Pancreas (tissue), 10 donors: ENCODE measurements at places on chromosomes 6 and 20.
A peak's percentile ranks its signal among the peaks of the same experiment; 100 is the strongest.

GRCh38 chr6:4591218-4591617 lies 185.0 kb upstream of the CDYL start:
- DNase-seq = no peak

DNA sequence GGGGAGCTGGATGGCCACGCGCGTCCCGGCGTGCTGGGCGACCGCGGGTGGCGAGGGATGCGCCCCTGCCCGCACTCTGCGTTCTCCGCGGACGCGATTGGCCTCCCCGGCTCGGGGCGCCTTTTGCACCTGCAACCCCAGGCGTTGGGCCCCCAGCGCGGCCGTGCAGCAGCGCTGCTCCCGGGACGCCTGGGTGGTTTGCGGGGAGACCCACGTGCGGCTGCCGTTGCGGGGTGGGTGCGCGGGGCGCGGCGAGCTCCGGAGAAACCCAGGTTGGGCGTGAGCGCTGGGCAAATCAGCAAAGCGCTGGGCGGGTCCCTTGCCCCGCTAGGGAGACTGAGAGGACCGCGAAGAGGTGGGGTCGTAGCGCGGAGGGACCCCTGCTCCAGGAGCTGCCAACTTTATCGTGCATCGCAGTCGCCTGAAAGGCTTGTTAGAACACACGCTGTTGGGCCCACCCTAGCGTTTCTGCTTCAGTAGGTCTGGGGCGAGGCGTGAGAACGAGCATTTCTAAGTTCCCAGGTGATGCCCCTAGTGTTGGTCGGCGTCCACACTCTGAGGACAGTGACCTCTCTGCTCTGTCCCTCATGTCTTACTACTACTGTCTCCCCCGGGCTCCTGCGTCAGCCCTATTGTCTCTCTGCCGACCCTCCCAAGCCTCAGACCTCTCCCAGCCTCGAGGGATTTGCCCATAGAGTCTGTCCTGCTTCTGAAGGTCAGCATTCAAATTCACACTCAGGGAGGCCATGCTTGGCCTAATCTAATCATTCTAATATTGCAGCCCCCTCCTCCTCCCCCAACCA lies 538 bp upstream of the ZFP64 start:
- DNase-seq = peak; percentile 43

DNA sequence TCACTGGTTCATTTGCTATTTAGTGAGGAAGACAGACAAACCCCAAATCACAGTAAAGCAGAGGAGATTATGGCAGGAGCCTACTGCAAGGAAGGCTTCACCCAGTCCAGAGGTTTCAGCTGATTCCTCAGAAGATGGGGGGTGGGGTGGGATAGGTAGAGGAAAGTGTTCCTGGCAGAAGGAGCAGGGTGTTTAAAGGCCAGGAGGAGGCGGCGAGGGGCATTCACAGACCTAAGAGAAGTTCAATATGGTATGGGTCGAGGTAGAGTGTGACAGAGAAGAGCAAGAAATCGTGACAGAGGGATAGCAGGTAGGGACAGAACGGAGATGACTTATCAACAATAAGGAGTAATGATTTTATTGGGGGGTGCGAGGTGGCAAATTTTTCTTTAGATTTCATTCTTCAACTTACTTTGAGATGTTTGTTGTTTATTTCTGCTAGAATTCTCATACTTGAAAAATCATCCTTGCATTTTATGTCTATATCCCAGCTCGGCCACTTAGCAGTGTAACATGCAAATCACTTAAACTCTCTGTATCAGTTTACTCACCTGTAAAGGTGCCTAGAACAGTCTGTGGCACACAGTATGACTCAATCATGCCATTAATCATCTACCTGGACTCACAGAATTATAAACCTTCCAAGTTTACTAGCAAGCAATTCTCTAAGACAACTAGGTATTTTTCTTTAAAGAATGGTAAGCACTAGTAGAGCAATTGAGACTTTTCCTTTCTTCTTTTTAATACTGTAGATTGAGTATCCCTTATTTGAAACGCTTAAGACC lies 176.7 kb downstream of the REV3L start:
- no peak for DNase-seq

- peak; percentile 80 for DNase-seq
Measured at GRCh38 chr20:22511943-22512910, 72.1 kb downstream of the FOXA2 start.

GRCh38 chr6:125338381-125338780 lies 36.6 kb upstream of the HDDC2 start:
- DNase-seq = no peak

DNA sequence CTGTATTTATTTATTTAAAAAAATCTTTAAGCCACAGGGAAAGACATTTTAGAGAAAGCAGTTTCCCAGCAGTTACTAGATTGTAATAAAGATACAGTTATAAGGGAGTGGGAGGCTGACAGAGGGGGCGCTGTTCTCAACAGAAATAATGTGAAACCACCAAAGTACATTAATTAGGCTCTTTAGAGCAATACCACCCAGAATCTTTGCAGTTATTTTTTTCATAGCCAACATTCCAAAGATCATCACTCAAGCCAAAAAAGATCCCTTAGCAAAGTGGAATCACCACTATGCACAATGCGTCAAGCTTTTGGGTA lies 331.3 kb upstream of the DEFB112 start:
- no peak for DNase-seq

DNA sequence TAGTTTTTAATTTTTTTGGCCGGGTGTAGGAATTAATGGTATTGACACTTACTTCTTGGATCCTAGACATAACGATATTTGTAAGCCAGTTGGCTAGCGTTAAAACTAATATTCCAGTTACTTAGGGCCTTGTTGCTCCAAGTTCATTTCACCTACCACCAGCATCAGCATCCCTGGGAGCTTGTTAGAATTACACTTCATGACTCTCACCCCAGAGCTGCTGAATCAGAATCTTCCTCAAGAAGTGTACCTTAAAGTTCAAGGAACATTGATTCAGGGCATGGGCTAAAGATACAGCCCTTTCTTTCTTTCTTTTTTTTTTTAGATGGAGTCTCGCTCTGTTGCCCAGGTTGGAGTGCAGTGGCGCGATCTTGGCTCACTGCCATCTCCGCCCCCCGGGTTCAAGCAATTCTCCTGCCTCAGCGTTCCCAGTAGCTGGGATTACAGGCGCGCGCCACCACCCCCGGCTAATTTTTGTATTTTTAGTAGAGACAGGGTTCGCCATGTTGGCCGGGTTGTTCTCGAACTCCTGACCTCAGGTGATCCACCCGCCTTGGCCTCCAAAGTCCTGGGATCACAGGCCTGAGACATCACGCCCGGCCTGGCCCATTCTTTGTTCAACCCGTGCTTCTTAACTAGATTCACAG lies 1.1 kb downstream of the SLX4IP start:
- no peak for DNase-seq

DNA sequence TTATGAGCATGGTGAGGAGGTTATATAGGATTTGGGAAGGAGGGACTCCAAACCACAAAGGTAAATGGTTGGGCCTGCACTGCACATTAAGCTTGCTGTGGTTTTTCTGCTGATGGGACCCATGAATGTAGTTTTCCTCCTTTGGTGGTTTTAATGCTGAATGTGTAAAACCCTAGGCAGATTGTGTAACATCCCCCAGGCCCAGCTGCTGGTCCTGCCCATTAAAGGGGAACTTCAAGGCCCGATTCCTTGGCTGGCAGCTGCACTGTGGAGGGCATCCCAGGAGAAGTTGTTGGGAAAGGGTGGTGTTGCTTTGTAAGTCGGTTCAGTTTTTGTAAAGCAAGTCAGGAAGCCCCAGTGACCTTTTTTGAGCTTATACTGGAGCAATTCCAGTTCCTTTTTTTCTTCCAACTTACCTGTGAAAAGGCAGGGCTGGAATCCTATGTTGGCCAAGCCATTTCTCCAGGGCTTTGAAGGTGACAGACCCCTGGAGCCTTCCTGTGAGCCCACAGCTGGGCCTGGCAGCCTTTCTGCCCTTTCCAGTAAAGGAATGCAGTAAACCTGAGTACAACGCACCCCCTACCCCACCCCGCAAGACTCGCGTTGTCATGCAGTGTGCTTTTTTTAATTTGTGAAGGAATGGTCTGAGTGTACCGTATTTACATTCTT lies 43.1 kb upstream of the NAA20 start:
- DNase-seq = no peak

- no peak for DNase-seq
Measured at GRCh38 chr6:20334334-20334733, 67.3 kb upstream of the E2F3 start.

- DNase-seq = no peak
Measured at GRCh38 chr6:52666071-52666470, 4.8 kb upstream of the TMEM14A start.

- peak; percentile 11 for DNase-seq
Measured at GRCh38 chr6:170248861-170249600, 41.8 kb downstream of the DLL1 start.

- DNase-seq = no peak
Measured at GRCh38 chr6:45566882-45567281, 189.1 kb upstream of the SUPT3H start.

- no peak for DNase-seq
Measured at GRCh38 chr6:43671011-43671800, 16.4 kb downstream of the MRPS18A start.

DNA sequence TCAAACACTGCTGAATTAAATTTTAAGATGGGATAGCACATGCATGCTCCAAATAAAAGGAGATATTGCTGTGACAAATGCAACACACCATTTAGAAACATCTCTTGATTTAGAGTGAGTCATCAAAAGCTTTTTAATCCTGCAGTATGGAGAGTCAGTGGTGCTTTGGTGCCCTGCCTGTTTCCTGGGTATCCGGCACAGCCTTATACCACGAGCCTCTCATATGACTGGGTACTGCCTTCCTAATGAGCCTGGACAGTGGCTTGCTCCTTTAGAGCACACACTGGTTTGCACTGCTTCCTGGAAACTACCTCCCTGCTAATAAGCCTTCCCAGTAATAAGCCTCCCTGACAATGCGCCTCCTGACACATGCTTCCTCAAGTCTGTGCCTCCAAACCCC lies 65.3 kb upstream of the KCNK16 start:
- DNase-seq = no peak

GRCh38 chr6:135261872-135262725 lies 81.0 kb downstream of the MYB start:
- no peak for DNase-seq

- DNase-seq = no peak
Measured at GRCh38 chr20:34541264-34541901, 17.1 kb upstream of the MAP1LC3A start.

DNA sequence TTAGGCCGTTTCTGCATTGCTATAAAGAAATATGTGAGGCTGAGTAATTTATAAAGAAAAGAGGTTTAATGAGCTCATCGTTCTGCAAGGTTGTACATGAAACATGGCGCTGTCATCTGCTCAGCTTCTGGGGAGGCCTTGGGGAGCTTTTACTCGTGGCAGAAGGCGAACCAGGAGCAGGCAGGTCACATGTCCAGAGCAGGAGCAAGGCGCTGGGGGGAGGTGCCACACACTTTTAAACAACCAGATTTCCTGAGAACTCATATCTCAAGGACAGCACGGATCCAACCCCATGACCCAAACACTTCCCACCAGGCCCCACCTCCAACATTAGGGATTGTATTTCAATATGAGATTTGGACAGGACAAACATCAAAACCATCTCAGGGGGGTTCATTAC lies 6.4 kb upstream of the SLC13A3 start:
- no peak for DNase-seq

- DNase-seq = no peak
Measured at GRCh38 chr6:55047451-55048044, 126.8 kb upstream of the HCRTR2 start.

DNA sequence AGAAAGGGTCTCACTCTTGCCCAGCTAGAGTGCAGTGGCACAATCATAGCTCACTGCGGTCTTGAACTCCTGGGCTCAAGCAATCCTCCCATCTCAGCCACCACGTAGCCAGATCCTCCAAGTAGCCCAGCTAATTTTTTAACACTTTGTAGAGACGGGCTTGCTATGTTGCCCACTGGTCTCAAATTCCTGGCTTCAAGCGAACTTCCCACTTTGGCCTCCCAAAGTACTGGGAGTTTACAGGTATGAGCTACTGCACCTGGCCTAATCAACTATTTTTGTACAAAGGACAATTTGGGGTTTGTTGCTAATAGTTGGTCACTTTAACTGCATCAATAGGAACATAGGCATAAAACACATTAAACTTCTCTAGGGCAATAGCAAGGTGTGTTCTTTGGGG lies 29.9 kb upstream of the SYNCRIP start:
- no peak for DNase-seq

DNA sequence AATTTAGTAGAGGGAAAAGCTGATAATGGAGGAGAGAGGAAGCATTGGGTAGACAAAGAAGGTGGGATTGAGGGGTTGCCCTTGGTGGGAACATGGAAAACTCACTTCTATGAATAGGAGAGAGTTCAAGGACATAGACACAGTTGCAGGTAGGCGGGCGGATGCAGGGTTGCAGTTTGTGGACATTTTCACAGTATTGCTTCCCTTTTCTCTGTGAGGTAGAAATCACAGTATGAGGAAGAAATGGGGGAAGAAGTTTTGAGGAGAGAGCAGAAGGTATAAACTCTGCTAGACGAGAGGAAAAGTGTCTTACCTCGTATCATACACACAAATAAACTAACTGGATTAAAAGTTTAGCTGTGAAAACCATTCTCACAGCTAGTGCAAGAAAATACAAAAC lies 200.7 kb upstream of the ECI2 start:
- DNase-seq = no peak

- DNase-seq = no peak
Measured at GRCh38 chr6:10338151-10338550, 76.7 kb downstream of the TFAP2A start.

- no peak for DNase-seq
Measured at GRCh38 chr6:135185483-135185882, 4.4 kb downstream of the MYB start.

- no peak for DNase-seq
Measured at GRCh38 chr6:145485288-145485687, 250.0 kb downstream of the EPM2A start.

GRCh38 chr6:158770533-158771330 lies 48.4 kb downstream of the EZR start:
- DNase-seq = no peak

- no peak for DNase-seq
Measured at GRCh38 chr6:77397561-77397960, 65.7 kb downstream of the HTR1B start.

GRCh38 chr20:56795492-56795891 lies 166.4 kb downstream of the TFAP2C start:
- no peak for DNase-seq

GRCh38 chr6:140867336-140867735 lies 1265.4 kb upstream of the GJE1 start:
- no peak for DNase-seq

GRCh38 chr6:131828080-131828479 lies 20.3 kb downstream of the ENPP1 start:
- no peak for DNase-seq

GRCh38 chr6:84417260-84417659 lies 189.8 kb upstream of the CEP162 start:
- DNase-seq = no peak

DNA sequence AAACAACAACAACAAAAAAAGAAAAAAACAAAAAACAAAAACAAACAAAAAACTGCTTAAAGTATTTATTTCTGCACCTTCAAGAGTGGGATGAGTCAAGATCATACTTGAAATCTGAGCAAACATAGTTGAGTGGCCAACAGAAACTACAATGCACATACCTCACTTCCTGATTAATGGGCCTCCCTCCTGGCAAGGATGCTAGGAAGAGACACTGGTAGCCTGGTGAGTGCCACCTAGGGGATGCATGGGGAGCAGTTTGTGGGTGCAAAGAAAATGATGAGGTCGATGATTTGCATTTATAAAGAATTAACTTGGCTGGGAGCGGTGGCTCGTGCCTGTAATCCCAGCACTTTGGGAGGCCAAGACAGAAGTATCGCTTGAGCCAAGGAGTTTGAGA lies 808.1 kb downstream of the MAFB start:
- DNase-seq = no peak

- peak; percentile 47 for DNase-seq
Measured at GRCh38 chr20:25061103-25061799, 3.3 kb upstream of the ACSS1 start.
